Left kidney (tissue), 8 donors: ENCODE measurements at places on chromosomes 13 and 19. TPM values are rescaled to one million over a fixed set of nuclear protein-coding genes. Genes with fewer than 3 reads are reported as not detected.

GRCh38 chr19:13051557-13052165 lies 51.0 kb downstream of the LYL1 start:
- peak; percentile 85 for DNase-seq

DNA sequence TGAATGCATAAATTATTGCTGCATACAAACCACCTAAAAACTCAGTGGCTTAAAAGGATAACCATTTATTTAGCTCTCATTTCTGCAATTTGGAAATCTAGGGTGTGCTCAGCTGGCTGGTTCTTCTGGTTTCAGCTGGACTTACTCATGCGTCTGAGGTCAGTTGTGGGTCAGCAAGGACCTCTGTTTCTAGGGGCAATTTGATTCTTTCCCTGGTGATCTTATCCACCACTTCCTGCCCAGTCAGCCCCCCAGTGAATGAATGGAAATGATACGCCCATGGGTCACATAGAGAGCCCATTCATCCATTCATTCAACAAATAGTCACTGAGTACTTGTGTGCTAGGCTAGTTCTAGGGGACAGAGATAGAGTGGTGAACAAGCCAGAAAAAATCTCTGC lies 9.9 kb downstream of the FXYD5 start:
- no peak for DNase-seq

DNA sequence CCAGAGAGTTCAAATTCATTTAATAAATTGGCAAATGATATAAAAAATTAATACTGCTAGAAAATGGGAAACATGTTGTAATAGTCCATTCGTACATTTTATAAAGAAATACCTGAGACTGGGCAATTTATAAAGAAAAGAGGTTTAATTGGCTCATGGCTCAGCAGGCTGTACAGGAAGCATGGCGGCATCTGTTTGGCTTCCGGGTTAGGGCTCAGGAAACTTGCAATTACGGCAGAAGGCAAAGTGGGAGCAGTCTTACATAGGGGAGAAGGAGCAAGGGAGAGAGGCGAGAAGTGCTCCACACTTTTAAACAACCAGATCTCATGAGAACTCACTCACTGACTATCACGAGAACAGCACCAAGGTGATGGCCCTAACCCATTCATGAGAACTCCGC lies 512.0 kb downstream of the DACH1 start:
- no peak for DNase-seq

GRCh38 chr19:37007587-37008220 lies 70.5 kb upstream of the ZNF420 start:
- peak; percentile 77 for DNase-seq

DNA sequence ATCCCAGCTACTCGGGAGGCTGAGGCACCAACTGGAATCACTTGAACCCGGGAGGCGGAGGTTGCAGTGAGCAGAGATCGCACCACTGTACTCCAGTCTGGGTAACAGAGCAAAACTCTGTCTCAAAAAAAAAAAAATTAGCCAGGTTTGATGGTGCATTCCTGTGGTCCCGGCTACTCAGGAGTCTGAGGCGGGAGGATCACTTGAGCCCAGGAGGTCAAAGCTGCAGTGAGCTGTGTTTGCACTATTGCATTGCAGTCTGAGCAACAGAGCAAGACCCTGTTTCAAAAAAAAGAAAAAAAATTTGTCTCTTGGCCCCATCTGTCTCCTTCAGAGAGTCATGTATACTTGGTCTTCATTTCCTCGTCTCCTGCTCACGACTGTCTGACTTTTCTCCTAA lies 1.6 kb downstream of the CCDC97 start:
- no peak for DNase-seq

The POLR2E gene
- polyA plus RNA-seq = 130 TPM

The GPR18 gene
- polyA plus RNA-seq = 0.28 TPM

The GRK1 gene
- 0.07 TPM for polyA plus RNA-seq

The ACER1 gene
- polyA plus RNA-seq = not detected
